ENCODE measurements at places on chromosomes 7 and 10. TPM values are rescaled to one million over a fixed set of nuclear protein-coding genes. Genes with fewer than 3 reads are reported as not detected.

The DKK1 gene
- total RNA-seq, result 8.1 TPM

The SCIN gene
- 72.3 TPM for total RNA-seq

The COX15 gene
- total RNA-seq, result 60.8 TPM

The CARD11 gene
- not detected for total RNA-seq

DNA sequence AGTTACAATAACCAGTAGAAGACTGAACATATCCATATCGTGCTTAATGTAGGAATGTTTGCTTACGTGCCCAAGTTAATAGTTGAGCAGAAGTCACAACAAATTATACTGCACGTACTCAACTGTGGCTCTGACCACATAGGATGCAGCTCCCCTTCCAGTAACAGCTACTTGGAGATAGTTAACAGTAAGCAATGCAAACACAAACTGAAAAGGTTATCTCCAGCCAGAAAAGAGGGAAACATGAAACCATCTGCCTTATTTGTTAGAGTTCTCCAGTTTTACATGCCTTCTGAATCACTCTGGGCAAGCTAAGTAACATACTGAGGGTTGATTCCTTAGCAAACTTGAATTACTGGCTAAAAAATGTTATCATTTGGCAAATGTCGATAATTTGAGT lies 9.8 kb downstream of the DHX32 start:
- peak; percentile 35 for ATAC-seq

GRCh38 chr7:38452681-38453108 lies 178.5 kb downstream of the AMPH start:
- ATAC-seq, result peak; percentile 67

DNA sequence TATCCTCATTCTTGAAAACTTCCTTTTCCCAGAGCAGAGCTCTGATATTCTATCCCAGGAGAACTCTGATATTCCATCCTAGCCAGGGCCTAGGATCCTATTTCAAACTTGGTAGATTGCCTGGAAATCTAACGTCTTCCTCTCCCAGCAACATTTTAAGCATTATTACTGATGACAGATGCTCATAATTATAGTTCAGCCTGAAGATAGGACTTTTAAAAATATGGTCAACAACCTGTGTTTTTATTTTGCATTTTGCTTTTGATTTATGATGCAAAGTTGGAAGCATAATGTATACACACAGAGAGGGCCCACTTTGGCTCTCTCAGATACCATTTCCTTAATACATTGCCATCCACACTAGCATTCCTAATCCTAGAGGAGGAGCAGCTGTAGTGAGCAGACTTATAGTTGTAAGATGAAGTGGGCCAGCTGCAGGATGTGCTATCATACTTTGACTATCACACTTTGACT lies 457.4 kb upstream of the TPK1 start:
- no peak for ATAC-seq

GRCh38 chr10:29050081-29050480 lies 238.8 kb upstream of the LYZL1 start:
- no peak for ATAC-seq

GRCh38 chr10:100427374-100427773 lies 35.4 kb upstream of the WNT8B start:
- no peak for ATAC-seq

GRCh38 chr10:76112826-76113150 lies 681.4 kb downstream of the LRMDA start:
- ATAC-seq, result no peak

DNA sequence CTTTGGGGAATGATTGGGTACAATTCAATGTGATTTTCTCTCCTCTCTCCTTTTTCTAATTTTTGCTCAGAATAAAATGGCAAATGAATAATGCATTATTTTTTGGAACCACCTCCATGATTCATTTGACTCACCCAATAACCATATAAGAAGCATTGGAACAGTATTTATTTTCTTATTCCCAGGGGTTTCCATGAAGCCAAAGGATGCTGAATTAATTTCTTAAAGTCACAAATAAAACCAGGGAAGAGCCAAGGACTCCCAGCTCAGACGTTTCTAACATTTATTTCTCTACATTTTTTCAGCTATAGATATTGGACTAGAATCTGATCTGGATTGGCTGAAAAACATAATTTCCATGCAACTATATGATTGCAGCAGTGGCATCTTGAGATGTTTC lies 735.2 kb upstream of the ANKRD30A start:
- ATAC-seq, result no peak

DNA sequence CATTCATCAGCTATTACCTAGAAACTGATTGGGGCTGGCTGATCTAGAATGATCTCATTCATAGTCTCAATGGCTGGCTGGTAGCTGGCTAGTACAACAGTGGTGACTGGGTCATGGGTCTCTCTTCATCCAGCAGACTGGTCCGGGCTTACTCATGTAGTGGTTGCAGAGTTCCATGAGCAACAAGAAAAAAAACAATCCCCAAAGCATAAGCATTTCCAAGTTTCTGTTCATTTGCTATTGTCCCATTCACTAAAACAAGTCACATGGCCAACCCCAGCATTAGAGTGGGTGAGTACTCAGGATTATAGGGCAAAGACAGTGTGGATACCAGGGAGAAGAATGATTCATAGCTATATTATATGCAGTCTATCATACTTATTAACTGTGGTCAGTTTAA lies 85.2 kb upstream of the SEMA3C start:
- ATAC-seq, result no peak

DNA sequence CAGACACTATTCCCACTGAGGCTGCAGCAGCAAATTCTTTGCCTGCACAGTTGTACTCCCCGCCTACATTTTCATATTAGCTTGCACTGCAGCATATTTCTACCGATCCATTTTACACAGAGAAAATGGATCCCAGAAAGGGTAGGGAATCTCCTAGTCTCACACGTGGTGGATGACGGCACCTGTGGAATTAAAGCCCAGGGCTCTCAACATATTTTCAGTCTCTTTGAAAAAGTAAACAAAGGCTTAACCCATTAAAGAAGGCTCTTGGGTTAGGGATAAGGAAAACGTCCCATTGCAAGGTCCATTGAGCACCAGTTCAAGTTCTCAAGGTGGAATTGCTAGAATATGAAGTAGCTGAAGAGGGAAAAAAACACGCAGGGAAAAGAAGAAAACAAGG lies 49.4 kb upstream of the FOXI2 start:
- no peak for ATAC-seq

GRCh38 chr10:127047878-127048238 lies 142.6 kb downstream of the DOCK1 start:
- no peak for ATAC-seq

GRCh38 chr10:97144297-97144696 lies 41.5 kb downstream of the SLIT1 start:
- ATAC-seq, result no peak

DNA sequence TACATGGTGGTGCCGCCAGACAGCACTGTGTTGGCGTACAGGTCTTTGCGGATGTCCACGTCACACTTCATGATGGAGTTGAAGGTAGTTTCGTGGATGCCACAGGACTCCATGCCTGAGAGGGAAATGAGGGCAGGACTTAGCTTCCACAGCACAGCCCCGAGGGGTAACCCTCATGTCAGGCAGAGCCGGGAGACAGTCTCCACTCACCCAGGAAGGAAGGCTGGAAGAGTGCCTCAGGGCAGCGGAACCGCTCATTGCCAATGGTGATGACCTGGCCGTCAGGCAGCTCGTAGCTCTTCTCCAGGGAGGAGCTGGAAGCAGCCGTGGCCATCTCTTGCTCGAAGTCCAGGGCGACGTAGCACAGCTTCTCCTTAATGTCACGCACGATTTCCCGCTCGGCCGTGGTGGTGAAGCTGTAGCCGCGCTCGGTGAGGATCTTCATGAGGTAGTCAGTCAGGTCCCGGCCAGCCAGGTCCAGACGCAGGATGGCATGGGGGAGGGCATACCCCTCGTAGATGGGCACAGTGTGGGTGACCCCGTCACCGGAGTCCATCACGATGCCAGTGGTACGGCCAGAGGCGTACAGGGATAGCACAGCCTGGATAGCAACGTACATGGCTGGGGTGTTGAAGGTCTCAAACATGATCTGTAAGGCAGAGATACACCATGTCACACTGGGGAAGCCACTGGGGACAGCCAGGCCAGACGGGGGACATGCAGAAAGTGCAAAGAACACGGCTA lies 104.6 kb upstream of the TNRC18 start:
- no peak for ATAC-seq

- ATAC-seq, result no peak
Measured at GRCh38 chr7:6563936-6564770, 12.9 kb upstream of the GRID2IP start.

DNA sequence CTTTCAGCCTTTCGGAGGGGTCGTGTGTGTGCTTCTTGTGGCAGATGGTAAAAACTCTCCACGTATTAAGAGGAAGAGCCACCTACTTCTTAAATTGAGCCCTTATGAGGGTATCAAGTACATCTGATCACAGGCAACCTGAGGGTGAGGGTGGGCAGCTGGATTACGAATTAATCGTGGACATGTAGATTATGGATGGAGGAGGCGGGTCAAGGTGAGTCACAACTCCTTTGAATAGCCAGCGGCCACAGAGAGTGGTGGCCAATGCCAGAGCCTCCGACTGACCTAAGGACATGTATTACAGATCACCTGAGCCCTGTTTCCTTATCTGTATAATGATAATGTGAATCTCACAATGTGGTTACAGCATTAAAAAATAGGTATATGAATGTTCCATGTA lies 1083.9 kb downstream of the SORCS3 start:
- no peak for ATAC-seq

DNA sequence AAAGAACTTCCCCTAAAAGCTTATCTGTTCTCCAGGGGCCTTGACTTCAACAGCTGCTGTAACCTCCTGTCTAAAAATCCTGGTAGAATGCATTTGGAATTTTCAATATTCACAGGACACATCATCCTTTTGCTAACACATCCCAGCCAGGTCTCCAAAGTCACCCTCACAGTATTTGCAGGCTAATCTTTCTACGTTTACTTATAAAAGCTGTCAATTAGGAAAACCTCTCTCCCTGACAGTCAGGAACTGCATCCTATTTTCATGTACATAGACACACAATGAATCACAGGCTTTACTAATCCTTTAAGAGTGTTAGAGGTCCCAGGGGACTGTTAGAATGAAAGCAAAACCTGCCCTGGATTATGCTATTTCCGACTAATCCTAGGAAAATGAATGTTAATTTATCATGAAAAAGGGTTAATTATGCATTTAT lies 102.2 kb downstream of the GFRA1 start:
- ATAC-seq, result peak; percentile 81

DNA sequence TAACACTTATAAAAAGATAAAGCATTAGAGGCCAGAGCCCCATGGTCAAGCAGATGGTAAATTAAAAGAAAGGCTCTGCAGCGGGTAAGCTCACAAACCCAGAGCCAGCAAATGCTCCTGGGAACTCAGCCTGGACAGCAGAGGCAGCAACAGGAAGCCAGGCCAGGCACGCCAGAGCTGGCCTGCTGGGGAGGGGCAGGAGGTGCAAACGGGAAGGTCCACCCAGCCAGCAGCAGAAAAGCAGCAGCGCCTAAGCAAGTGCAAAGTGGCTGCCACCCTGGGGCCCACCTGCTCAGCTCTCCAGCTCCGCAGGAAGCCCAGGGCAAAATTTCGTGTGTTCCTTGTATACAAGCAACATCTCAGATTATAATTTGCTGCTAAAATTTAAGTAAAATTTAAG lies 82.7 kb upstream of the GPR22 start:
- ATAC-seq, result peak; percentile 91

DNA sequence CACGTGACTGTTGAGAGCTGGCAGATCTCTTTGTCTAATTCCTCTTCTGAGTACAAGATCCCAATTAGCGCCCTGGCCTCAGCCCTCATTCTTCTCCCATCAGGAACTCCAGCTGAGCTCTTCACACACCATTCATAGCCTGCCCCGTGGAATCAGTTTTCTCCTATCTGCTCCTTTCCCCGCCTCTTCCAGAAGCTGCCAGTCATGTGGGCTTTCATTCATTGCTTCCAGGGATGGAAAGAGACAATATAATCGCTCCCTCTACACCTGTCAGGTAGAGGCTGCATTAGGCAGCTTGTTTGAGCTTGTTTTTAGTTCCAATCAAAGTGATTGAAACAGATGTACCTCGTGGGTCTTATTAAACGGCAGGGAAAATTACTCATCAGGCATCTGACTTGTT lies 515.8 kb downstream of the TYW1 start:
- ATAC-seq, result peak; percentile 59

GRCh38 chr10:121598263-121599249 lies at the start of gene FGFR2:
Gene FGFR2 (minus strand): TSS chr10:121598444. CDS start chr10:121593817, 4,627 bp downstream.
- ATAC-seq, result peak; percentile 77

DNA sequence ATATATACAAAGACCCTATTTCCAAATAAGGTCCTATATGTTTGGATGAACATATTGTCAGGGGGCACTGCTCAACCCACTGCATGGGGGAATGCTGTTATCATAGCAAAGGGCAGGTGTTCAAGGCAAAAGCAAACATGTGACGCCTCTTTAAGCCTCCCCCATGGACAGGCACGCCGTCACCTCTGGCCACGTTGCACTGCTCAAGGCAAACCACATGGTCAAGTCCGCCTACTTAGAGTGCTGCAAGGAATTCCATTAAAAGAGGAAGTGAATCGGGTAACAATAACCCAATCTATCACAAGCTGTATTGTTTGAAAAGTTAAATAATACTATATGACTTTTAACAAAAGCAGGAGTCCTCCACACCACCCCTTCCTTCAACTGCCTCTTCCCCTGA lies 8.8 kb upstream of the CALD1 start:
- ATAC-seq, result no peak

- no peak for ATAC-seq
Measured at GRCh38 chr7:15747301-15747700, 60.8 kb upstream of the MEOX2 start.

- peak; percentile 89 for ATAC-seq
Measured at GRCh38 chr10:77111611-77112550, 525.7 kb downstream of the KCNMA1 start.

- no peak for ATAC-seq
Measured at GRCh38 chr10:88616250-88616977, 29.9 kb downstream of the LIPJ start.

GRCh38 chr10:94546049-94546900 lies 687 bp downstream of the HELLS start:
- peak; percentile 49 for ATAC-seq

DNA sequence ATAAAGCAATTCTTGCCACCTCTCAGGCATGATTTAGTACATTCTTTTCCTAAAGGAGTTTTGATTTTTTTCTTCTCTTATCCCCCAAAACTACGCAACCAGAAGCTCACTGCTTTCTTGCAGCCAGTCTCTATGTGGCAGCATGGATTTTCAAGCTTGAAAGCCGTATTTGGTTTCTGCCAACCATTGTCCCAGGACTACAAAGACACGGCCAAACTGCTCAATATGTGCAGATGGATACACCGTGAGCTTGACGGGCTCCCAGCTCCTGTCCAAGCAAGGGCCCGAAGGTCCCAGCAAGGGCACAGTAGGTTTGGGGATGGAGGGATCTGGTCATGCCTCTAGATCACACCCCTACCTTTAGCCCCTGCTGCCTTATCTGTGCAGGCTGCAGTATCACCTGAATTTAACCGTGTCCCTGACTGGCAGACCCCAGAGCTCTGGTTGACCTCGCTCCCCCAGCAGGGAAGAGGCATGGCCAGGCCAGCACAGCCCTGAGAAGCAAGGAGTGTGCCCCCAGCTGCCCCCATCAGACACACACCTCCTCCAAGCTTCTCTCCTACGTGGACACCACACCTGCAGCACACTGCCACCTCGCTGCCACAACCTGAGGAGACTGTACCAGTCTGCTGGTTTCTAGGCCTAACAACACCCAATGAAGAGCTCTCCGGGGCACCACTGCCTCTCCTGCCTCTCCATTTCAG lies 86.8 kb downstream of the COBL start:
- ATAC-seq, result no peak
